ENCODE measurements at places on chromosomes 12 and 14. TPM values are rescaled to one million over a fixed set of nuclear protein-coding genes. Genes with fewer than 3 reads are reported as not detected.

DNA sequence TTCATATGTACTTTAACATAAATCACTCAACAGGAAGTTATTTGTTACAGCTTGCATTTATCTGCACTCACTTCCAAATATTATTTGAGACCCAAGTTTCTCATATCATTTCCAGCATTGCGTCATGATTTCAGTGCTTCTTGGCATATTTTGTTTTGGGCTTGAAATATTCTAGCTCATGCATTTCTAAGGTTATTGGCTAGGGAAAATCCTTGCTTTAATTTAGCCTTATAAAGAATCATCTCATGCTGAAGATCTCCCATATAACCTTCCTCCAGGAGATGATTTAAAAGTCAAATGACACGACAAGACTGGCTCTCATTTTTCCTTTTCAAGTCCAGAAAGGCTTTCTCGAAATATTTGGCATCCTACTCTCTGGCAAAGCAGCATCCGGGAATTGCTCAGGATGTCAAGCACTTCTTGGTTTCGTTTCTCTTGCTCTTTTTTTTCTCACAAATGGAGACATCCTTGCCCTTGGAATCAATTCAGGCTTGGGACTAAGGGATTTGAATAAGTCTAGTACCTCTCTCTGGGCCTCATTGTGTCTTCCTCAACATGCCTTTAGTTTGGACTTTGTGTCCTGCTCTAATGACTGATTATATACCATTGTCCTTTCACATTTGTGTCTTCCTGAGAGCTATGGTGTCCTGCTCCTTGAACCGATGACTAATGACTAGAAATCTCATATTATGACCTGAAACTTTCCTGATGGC lies 295.0 kb downstream of the RMST start:
- no peak for DNase-seq

GRCh38 chr14:50829489-50830043 lies 1.4 kb downstream of the NIN start:
- peak; percentile 35 for DNase-seq

DNA sequence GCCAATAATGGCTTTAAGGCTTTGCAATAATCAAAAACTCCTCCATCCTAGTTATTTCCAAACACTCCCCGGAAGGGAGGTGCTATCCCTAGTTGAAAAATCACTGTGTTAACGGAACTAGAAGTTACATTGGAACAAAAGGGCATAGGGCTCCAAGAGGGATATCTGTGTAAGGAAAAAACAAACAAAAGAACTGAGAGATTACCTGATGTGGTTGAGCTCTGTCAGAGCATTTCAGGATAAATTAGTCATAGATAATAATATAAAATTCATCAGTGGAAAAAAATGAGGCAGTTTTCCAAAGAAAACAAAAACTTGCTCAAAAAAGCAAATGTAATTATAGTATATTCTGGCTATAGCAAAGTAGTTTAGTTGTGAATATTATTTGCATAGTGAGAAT lies 27.4 kb upstream of the PAPLN start:
- peak; percentile 35 for DNase-seq

GRCh38 chr14:86141966-86142365 lies 612.0 kb downstream of the FLRT2 start:
- DNase-seq: no peak

GRCh38 chr14:94676495-94677185 lies 64.4 kb downstream of the SERPINA3 start:
- no peak for DNase-seq

GRCh38 chr14:21267886-21268616 lies 1.2 kb downstream of the HNRNPC start:
- peak; percentile 63 for DNase-seq

CCDC175 gene
- total RNA-seq: not detected

RTL1 gene
- not detected for total RNA-seq

CISTR gene
- not detected for total RNA-seq
